ENCODE measurements at places on chromosomes 6 and 20.

- DNase-seq: no peak
Observed at GRCh38 chr20:54027704-54028103, 42.7 kb downstream of the BCAS1 start.

- DNase-seq: no peak
Observed at GRCh38 chr20:46171909-46172308, 53.8 kb downstream of the CD40 start.

DNA sequence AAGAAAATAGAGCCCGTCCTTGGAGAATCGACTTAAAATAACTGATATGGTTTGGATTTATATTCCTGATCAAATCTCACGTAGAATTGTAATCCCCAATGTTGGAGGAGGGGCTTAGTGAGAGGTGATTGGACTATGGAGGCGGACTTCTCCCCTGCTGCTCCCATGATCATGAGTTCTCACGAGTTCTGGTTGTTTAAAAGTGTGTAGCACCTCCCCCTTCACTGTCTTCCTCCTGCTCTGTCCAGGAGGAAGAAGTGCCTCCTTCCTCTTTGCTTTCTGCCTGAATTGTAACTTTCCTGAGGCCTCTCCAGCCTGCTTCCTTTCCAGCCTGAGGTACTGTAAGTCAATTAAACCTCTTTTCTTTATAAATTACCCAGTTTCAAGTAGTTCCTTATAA is 529.2 kb downstream of the HAO1 start:
- DNase-seq: no peak

GRCh38 chr6:67802771-67803170 is 832.3 kb upstream of the ADGRB3 start:
- DNase-seq: no peak

- DNase-seq: no peak
Observed at GRCh38 chr6:124963416-124963785, 1.2 kb downstream of the RNF217 start.

DNA sequence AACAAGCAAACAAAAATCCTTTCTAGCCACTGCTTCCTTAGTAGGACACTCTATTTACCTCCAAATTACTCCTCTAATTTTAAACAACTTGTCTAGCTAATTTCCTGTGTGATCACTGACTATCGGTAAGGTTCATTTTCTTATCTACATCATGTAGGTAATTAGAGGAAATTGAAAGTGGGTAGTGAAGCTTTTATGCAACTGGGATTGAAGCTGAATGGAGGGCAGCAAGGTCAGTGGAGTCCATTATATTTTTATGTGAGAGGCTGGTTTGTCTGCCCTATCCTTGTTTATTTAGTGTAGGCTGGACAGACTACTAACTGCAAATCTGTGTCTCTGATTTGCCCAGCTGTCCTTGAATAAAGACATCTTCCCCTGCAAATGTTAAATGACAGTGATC is 88.5 kb upstream of the SIM1 start:
- no peak for DNase-seq

- DNase-seq: no peak
Observed at GRCh38 chr6:47836639-47837038, 54.8 kb downstream of the OPN5 start.

DNA sequence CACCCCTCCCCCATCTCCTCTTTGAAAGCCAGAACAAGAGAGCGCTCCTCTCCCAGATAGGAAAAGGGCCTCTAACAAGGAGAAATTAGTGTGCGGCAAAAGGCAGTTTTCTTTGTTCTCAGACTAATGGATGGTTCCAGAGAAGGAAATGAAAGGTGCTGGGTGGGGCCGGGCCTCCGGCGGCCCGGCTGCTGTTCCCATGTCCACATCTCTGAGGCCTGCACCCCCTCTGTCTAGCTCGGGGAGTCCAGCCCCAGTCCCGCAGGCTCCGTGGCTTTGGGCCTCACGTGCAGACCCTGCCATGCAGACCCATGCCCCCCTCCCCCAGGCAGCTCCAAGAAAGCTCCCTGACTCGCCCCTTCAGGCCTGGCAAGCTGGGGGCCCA is 35.8 kb upstream of the MRGBP start:
- DNase-seq: no peak

DNA sequence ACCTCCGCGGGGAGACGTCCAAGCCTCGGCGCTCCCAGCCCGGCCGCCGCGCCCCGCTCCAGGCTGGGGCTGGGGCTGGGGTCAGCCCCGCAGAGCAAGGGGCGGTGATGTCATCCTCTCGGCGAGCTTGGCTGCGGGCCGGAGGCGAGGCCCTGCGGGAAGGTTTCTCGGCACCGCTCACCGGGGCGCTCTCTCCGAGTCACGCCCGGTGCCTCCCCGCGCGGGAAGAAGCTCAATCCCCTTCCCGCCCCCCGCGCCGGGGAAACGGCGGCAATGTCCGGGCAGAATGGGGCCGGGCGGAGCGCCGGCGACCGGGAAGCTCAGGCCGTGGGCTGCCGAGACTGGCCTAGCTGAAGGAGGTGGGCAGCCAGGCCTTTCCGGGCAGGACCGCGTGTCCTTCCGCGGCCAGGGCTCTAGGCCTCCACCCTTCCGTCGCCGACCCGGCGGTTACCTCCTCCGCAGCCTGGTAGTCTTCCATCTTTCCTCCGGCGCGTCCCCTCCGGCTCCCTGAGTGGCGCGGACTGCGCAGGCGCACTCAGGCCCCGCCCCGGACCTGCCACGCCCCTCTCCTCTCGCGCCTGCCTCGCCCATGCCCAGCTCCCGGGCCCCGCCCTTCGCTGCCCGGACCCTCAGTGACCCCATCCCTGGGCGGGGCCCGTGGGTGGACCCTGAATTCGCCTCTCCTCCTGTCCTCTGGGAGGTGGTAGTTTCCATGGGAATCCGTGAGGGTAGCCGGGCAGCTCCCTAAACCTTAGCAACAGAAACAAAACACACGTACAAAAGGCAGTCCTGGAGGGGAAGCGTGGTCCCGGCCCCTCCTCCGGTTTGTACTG is at the start of gene DYNLT1:
DYNLT1 (minus strand) TSS at position 513 of the 833 bp plus-strand sequence; CDS start at position 478, 35 bp downstream.
- DNase-seq: peak; percentile 97

DNA sequence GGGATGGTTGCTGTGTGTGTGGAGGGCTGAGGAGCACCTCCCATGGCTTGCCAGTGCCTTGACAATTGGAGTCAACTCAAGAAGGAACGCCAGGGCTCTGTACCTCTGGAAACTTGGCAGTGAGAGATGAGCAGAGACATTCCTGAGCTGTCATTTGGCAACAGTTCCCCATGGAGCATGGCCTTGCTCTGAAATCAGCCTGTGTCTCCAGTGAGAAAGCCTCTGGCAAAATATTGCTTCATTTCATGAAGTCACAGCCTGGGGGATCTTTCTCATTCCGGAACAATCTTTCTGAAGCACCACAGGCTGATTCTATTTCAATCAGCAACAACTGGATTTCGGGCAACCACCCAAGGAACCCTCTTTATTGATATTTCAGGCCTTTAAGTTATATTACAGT is 52.2 kb upstream of the FNDC1 start:
- no peak for DNase-seq

DNA sequence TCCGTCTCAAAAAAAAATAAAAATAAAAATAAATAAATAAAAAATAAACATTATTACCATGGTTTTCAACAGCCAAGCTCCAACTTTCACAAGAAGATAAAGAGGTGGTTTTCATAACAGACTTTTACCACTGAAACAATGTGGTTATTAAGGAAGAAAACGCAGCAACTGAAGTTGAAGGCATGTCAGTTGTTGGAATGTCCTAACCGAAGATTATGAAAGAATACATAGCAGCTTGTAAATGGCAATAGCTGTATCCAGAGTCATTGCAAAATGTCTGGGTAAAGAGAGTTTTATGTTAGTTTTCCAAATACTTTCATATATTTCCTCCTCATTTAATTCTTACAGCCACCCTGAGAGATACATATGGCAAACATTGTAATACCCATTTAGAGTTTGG is 161.6 kb upstream of the MARCKS start:
- DNase-seq: no peak

DNA sequence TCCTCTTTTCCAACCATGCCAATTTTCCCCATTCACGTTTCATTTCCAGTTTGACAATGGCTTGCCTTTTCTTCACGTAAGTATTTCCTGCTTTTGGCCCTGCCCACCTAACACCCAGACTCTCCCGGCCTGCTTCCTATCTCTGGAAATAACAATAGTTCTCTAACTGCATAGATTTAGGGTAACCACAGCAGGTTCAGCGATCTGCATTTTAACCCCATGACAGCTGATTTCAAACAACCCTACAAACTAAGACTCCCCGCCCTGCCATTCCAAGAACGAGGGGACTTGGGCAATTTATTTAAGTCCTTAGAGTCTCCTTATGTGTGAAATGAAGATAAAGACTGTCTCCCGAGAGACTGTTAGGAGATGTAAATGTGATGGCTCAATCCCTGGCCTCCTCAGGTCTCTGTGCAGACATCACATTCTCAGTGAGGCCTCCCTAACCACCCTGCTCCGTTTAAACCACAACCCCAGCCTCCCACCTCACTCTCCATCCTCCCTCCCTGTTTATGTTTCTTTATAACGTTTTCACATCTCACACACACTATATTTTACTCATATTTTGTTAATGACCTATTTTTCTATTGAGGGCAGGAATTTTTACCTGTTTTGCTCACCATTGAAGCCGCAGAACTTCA is 134.8 kb downstream of the GJA10 start:
- DNase-seq: no peak

GRCh38 chr20:51591871-51592270 is 49.4 kb upstream of the NFATC2 start:
- no peak for DNase-seq

DNA sequence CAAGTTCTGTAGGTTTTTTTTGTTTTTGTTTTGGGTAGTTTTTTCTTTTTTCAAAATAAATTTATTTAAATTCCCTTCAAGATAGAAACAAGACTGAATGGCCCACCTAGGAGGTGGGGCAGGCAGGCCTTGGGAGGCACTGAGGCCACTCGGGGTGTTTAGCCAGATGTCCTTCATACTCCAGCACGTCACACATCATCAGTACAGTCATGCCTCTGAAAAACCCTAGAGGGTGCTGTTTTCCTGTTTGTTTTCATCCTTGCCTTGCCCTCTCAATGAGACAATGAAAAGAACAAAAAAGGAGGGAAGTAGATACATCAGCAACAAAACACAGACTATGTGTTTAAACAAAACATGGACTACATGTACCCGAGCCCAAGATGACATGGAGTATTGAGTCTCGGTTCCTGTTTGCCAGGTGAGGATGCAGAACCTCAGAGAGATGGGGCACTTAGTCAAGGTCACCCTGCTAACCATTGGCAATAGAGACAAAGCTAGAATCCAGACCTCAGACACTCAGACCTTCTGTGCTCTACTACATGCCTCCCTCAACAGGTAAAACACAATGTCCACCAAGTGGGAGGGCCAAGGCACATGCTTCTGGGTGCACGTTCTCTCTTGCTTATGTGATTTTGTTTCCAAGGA is 26.8 kb upstream of the CLIC5 start:
- DNase-seq: no peak

GRCh38 chr6:131414956-131415355 is 158.1 kb upstream of the ARG1 start:
- no peak for DNase-seq

DNA sequence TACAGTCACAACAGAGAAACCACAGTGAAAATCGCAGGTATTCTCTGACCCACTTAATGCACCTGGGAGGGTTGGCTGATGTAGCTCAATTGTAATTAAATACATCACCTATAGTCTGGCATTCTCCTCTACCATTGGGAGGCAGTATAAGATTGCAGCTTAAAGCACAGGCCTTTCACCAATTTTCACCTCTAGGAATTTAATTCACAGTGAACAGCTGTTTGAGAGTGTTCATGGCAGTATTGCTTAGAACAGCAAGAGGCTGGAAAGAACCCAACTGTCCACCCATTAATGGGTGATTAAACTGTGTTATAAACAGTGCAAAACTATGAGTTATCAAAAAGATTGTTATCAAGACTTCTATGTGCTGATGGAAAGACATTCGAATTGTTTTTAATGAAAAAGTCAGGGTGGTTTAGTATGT is 2.0 kb downstream of the EDEM2 start:
- no peak for DNase-seq

- DNase-seq: peak; percentile 84
Observed at GRCh38 chr6:139219271-139219729, 72.5 kb downstream of the TXLNB start.

GRCh38 chr6:14799928-14800327 is 445.9 kb upstream of the JARID2 start:
- DNase-seq: no peak

GRCh38 chr6:109349419-109349987 is 32.8 kb downstream of the CD164 start:
- DNase-seq: no peak

GRCh38 chr6:147310521-147310920 is 106.3 kb downstream of the STXBP5 start:
- DNase-seq: no peak

DNA sequence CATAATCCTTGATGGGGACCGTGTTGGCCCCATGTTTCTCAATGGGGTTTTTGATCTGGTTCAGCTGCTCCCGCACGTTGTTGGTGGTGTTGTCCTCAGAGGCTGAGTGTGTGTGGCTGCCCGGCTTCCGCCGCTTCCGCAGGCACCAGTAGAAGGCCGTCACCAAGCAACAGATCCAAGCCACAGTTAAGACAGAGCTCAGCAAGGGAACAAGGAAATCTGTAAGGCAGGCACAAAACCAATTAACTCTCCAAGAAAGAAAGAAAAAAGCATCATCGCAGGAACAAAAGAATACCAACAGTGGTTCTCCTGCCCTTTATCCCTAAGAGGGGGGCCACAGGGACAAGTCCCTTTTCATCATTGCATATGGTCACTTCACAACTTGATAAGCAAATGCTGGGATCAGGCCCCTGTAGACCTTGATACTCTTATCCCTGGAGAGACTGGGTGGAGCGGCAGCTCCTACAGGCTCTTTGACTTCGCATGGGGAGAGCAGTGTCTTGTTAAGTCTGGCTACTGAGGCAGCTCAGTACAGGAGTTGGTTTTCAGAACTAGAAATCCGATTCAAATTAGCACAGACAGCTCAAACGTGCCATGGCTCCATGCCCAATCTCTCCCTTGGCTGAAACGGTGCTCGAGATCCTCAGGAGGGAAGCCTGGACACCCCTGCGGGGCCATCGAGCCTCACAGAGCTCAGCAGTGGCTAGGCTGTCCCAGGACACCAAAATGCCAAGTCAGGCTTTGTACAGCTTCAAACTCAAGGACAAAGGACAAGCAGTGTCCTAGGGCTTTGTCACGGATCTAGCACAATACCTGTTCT is 33.9 kb downstream of the JAG1 start:
- peak; percentile 72 for DNase-seq

DNA sequence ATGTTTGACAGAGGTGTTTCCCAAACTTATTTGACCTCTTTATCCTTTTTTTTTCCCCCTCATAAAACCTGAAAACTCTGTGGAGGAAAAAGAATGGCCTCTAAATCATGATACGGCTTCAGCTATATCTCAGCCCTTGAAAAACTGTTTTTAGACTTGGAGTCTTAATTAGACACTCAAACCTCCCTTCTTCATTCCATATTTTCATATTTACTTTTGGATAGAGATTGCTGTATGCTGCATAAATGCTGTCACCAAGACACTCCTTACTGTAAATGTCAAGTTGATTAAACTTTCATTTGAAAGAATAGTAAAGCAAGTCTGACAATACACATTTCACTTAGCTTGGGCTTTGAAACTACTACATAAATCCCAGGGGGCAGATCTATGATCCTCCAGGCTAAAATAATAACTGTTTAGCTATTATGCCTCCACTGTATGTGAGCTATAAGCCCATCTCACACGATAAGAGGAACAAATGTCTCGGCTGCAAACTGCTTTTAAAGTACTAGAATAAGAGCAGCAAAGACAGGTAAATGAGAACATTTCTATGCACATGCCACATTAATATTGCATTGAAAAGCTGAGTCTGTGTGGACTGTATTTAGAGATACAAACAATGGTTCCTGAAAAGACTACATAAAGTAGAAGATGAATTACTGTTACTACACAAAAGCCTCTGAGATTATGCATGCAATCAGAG is 141.3 kb upstream of the HMGN3 start:
- no peak for DNase-seq
